Germinal center (tissue), 1 donor: ENCODE measurements at places on chromosomes 1 and 21.

DNA sequence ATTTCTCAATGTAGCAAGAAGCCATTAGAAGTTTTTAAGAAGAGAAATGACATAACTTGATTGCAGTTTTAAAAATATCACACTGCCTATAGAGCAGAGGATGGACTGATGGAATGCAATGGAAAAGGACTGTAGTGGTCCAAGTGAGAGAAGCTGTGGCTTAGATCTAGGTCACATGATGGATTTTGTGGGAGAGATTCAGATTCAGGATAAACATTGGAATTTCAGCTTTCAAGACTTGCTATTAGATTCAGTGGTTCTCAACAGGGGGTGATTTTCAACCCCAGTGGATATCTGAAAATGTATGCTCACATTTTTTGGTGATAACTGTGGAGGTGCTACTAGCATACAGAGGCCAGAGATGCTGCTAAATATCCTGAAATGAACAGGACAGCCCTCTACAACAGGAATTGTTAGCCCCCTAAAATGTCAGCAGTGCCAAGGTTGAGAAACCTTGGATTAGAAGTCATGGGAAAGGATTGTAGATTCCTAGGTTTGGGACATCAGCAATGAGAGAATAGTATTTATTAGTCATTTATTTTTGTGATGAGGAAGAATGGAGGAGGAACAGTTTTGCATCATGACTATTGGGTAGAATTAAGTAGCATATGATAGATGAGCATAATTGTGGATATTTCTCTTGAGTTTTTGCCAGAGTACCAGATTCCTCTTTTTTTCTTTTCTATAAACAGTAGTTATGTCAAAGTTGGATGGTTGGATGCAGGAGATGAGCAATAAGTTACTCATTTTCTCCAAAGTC is 30.1 kb upstream of the KCNK2 start:
- DNase-seq, result no peak

DNA sequence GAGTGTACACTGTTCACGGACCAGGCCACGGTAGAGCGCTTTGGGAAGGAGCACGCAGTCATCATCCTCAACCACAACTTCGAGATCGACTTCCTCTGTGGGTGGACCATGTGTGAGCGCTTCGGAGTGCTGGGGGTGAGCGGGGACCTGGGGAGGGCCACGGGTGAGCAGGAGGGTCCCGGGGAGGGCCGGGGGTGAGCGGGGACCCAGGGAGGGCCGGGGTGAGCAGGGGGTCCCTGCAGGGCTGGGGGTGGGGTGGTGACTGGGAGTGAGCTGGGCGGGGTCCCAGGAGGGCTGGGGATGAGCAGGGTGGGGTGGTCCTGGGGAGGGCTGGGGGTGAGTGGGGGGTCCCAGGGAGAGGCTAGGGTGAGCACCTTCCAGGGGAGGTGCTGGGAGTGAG is 44.1 kb upstream of the TRAPPC10 start:
- DNase-seq, result no peak

DNA sequence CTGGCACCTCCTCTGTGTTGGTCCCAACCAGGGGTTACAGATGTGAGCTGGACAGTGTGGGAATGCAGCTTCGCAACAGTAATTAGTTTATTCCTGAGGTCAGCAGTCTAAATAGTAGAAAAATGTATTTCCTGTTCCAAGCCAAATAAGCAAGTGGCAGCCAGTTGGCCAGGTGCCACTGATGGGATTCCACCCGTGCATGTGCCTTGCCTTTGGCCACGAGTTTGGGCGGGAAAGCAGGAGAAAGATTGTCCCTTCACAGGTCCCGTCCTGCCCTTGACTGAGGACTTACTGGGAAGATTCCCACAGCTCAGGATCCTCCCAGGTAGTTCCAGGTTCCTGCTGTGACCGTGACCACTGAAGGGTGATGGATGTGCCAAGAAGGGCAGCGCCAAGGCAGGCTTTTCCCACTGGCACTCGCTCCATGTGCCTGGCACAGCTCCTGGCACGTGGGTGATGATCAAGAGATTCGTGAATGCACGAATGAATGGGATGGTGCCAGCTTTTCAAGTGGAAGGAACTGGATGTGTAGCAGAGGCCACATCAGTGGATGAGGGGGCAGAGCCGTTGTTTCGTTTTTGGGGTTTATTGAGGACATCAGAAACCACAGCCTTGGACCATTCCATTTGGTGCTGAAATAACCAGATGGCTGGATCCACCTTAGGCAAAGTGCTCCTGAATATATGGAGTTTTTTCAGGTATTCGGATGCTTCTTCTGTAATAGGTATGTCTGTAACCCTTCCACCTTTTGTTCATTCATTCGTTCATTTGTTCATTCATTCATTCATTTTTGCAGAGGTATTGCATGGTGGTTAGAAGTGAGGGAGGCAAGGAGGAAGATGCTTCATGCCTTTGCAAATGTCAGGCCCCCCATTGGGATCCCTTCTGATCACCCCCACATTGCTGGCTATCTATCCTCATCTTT is 62.4 kb upstream of the WNT4 start:
- no peak for DNase-seq

DNA sequence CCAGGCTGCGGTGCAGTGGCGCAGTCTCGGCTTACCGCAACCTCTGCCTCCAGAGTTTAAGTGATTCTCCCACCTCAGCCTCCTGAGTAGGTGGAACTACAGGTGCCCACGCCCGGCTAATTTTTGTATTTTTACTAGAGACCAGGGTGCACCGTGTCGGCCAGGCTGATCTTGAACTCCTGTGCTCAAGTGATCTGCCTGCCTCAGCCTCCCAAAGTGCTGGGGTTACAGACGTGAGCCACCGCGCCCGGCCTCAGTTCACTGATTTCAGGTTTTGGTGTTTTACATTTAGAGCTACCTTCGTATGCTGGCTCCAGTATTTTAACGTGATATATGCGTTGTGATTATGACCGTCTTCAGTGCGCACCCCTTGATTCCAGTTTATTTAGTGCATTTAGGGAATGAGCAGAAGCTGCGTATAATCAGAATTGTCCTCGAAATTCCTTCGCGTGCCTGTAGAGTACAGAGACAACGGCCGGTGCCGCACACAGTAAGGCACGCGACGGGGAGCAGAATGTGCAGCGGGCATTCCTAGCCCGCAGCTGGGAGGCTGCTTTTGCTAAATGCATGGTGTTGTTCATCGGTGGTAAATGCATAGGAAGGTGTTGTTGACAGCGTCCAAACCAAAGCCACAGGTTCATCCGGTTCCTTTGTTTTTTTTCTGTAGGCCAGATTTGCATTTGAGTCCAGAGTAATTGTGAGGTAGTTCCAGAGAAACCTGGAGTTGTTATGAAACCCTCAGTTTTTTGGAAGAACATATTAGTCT is 48.9 kb upstream of the DIP2A start:
- no peak for DNase-seq

- no peak for DNase-seq
Measured at GRCh38 chr1:222283147-222283768, 264.6 kb downstream of the HHIPL2 start.

GRCh38 chr1:4090976-4091660 is 191.0 kb upstream of the C1orf174 start:
- DNase-seq, result no peak

GRCh38 chr1:182707122-182707521 is 22.7 kb upstream of the RGS8 start:
- DNase-seq, result no peak

DNA sequence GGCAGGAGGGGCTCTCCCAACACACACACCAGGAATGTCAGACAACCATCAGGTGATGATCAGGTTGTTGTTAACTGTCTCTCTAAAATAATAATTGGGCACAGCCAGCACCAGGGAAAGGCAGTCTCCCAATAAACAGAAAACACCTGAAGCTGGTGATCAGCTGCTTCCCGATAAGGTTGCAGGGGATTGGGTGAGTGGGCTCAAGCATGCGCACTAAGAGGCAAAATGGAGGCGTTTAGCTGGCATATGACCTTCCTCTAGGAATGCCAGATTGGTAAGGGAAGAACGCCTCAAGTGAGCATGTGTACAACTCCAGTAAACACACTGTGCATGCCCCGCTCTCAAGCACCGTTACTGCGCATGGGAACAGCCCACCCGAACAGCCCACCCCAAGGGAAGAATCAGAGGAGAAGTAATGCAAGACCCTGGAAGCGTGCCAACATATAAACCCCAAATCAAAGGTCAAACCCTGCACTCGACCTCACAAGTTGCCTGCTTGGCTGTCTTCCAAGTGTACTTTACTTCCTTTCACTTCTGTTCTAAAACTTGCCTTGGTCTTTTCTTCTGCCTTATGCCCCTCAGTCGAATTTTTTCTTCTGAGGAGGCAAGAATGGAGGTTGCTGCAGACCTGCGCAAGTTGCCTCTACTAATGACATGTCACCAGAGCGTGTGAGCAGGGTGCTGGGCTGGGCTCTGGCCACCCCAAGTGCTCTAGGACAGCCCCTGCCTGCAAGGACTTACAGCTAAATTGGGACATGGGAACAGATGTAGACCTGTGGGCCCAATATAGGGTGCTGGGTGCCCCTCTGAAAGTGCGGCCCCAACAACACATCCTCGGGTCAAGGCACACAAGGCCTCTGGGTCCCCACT is 200.8 kb downstream of the RHOU start:
- no peak for DNase-seq

GRCh38 chr1:214864896-214865688 is 217.4 kb upstream of the KCNK2 start:
- DNase-seq, result no peak

DNA sequence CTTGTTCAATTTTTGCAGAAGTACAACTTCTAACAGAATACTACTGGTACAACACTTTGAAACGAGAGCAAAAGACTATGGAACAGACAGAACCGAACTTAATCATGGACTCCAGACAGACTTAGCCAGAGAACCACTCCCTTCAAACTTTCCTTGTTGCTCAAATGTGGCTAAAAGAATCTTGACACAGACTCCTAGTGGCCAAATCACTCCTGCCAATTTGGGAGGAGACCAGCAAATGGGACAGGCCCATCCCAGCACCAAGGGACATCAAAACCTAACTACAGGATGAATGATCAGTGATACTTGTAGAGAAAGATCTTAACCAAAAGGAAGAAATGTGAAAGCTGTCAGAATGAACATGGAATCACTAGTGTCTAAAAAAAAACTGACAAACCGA is 154.0 kb downstream of the MATN1 start:
- DNase-seq, result no peak

- no peak for DNase-seq
Measured at GRCh38 chr1:28973596-28974421, 59.4 kb downstream of the EPB41 start.

GRCh38 chr1:151707541-151708065 is 9.0 kb downstream of the CELF3 start:
- no peak for DNase-seq

- no peak for DNase-seq
Measured at GRCh38 chr1:200037501-200037900, 10.0 kb downstream of the NR5A2 start.

- DNase-seq, result no peak
Measured at GRCh38 chr1:212635141-212635631, 26.6 kb downstream of the ATF3 start.

DNA sequence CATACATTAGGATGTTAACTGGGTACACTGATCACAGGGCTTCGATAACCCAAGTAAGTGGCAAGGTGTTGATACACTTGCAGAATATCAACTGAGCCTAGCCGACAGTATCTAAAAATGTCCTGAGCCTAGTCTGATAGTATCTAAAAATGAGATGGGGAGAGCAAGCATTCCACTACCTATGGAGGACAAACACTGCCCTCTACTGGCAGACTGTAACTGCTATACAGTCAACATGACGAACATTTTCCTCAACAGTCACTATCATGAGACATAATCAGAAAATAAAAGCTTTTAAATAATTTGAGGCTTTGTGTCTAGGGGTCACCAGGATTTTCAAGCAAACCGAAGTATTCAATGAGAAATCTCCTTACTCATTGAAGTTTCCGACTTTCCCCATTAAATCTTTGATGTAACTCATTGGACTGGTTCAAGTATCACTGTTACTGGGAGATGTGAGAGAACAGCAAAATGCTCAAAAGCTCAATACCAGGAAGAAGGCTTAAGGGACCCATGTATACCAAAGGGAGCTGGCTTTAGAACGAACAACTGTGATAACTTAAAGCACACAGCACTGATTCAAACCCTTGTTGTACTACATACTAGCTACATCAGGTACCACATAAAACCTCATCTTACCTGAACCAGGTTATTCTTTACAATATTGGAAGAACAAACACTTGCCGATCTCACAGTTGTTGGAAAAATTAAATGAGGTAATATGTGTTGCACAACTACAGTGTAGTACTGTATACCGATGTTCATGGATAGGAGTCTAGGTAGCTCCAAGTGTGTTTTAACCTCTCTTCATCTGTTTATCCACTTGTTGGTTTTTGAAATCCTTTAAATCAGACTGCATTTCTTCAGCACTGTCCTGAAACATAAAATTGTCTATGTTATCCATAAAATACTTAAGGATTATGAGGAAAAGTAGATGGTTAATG is 31.1 kb upstream of the SLC45A3 start:
- DNase-seq, result peak; percentile 65

GRCh38 chr1:56972976-56973375 is 7.2 kb upstream of the C8B start:
- DNase-seq, result no peak

DNA sequence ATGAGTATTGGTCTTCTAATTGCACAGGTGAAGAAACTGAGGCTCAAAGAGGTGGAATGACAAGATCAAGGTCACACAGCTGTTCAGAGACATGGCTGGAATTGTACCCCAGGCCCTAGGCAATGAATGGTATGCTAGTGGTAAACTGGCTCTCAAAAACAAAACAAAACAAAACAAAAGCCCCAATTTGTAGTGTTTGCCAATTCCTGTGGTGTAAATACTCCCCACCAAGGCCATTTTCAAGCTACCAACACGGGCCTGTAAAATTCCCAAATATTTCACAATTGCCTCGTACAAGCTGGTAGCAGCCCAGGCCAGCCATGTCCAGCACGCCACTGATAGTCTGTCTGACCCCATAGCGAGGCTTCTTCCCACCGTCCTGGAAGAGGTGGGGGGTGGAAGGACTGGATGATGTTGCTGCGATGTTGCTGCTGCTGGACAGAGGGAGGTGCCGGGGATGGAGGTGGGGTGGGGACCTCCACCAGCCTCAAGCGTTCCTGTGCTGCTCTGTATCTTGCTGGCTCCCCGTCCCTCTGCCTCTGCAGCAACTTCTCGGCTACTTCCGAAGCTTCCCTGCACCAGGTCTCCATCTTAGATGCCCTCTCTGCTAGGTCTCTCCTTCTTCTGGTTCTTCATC is 62.2 kb upstream of the RUNX3 start:
- no peak for DNase-seq

GRCh38 chr21:36828891-36829515 is 130.1 kb downstream of the SIM2 start:
- no peak for DNase-seq

- DNase-seq, result no peak
Measured at GRCh38 chr1:214662223-214662785, 59.3 kb downstream of the CENPF start.

GRCh38 chr1:116681343-116681899 is 13.9 kb upstream of the IGSF3 start:
- no peak for DNase-seq

GRCh38 chr1:77582905-77583304 is 99.6 kb downstream of the ZZZ3 start:
- peak; percentile 21 for DNase-seq

DNA sequence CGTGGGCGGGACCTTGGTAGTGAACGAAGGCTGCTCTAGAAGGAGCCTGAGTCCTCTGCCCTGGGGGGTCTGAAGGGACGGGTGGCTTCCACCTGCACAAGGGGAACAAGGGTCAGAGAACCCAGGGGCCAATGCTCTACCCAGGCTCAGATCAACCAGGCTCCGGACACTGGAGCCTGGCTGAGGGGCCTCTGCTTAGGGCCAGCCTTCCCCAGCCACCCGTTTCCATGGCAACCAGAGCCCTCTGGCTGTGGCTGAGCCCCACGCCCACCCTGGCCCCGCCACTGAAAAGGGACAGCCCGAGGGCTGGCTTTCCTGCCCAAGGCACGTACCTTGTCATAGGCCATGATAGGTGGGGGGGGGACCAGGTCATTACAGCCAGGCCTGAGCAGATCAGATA is 724.6 kb downstream of the PTPRU start:
- no peak for DNase-seq
